HFFc6 (cell line): ENCODE measurements at places on chromosomes 6 and 20.

- DNase-seq, result no peak
Observed at GRCh38 chr20:20366876-20367574, 879 bp upstream of the INSM1 start.

DNA sequence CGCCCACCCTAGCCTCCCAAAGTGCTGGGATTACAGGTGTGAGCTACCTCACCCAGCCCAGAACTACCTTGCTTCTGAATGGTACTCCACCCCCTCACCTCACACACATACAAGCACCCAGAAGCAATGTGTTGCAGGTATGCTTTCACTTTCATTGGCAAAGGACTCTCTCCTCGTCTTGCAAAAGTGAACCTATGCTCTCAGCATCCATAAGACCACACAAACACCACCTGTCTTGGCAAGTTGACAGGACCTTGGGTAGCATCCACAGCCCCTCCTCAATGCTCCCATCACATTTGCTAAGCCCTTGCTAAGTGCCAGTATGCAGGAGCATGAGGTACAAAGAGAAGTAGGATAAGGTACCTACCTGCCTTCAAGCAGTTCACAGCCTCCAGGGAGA is 3.7 kb downstream of the KIF13A start:
- DNase-seq, result no peak

DNA sequence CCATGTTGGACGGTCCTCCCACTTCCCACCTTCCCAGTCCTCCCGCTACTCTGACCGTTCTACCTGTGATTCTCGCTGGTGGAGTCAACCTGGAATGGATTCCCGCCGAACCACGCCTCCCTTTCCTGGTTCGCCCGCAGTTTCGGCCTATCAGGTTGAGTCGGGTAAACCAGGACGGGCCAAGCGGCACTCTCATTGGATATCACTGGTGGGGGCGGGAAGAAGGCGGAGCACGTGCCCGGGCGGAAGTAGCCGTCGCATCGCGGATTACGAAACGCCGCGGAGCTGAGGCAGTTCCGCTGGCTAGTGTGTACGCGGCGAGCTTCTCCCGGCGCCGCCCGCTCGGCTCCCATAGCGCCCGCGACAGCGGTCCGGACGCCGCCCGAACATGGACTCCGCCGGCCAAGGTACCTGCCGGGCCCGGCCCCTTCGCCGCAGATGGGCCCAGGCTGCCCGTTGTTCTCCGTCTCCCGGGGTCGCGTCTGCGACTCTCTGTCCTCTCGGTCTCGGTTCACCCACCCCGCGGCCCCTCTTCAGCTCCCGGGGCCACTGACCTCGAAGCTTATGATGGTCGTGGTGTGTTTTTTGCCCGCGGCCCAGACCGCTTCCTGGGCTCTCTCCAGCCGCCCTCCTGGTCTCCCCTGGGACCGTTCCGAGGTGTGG is at the start of gene TPD52L2:
Gene TPD52L2, plus strand, starts transcription at position 293 of the 663 bp plus-strand sequence. Its CDS starts 96 bp downstream, at position 389.
- DNase-seq, result peak; percentile 98

DNA sequence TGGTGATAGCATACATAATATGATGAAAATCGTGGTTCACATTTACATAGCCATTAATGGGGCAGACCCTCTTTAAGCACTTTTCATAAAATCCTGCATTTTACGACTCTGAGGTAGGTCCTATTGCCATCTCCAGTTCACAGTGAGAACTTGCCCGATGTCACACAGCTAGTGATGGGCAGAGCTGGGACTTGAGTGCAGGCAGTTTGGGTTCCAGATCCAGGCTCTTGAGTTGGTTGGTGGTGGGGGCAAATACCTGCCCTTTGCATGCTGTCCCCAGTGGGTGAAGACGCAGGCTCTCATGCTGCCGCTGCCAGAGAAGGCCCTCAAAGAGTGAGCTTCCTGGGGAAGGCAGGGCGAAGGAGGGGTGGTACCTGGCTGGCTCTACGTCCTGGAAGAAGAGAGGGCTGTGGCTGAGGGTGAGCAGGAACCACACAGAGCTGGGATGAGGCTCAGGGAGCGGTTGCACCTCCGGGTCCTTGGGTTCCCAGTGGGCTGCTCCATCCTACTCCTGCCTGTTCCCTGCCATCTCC is 6.1 kb upstream of the BAK1 start:
- no peak for DNase-seq

DNA sequence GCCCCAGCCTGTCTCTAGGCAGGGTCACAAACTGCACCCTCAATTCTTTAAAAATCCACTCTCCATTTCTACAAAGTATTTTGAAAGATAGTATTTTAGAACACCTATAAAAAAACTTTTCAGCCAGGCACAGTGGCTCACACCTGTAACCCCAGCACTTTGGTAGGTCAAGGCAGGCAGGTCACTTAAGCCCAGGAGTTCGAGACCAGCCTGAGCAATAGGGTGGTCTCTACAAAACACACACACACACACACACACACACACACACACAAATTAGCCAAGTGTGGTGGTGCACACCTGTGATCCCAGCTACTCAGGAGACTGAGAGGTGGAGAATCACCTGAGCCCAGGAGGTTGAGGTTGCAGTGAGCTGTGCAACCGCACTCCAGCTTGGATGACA is 30.2 kb downstream of the SLC23A2 start:
- DNase-seq, result no peak

GRCh38 chr20:57586370-57586793 is 25.5 kb downstream of the PCK1 start:
- DNase-seq, result no peak

DNA sequence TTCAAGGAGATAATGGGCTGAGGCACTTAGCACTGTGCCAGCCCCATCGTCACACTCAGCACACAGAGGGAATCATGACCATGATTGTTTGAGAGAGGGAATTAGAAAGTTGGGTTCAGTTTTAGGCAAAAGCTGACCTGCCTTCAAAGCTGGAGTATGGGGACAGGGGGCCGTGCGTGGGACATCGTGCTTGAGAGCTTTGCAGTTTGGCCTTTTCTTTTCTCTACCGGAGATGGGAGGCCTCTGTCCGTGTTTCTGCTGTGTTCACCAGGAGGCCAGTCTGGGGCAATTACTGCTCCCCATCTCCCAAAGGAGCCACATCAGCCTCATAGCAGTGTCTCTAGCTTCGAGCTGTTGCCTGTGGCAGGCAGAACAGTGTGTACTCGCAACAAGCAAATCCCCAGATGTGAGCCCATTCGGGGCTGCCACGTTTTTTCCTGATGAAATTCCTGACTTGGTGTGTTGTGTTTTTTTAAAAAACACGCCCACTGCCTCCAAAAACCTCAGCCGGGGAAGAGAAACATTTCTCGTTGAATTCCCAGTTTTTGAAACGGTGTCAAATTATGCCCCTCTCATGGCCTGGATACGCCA is 20.2 kb downstream of the EYA2 start:
- no peak for DNase-seq

- no peak for DNase-seq
Observed at GRCh38 chr6:30127238-30128093, 8.5 kb upstream of the TRIM40 start.

DNA sequence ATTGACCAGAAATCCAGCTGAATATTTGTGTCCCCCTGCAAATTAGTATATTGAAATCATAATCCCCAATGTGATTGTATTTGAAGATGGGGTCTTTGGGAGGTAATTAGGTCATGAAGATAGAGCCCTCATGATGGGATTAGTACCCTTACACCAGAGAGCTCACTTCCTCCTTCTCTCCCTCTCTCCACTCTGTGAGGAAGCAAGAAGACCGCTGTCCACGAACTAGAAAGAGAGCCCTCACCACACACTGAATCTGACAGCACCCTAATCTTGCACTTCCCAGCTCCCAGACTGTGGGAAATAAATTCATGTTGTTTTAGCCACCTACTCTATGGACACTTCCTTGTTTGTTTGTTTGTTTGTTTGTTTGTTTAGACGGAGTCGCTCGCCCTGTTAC is 11.9 kb upstream of the PLAGL1 start:
- no peak for DNase-seq

GRCh38 chr6:50698546-50698945 is 14.8 kb upstream of the TFAP2D start:
- no peak for DNase-seq

DNA sequence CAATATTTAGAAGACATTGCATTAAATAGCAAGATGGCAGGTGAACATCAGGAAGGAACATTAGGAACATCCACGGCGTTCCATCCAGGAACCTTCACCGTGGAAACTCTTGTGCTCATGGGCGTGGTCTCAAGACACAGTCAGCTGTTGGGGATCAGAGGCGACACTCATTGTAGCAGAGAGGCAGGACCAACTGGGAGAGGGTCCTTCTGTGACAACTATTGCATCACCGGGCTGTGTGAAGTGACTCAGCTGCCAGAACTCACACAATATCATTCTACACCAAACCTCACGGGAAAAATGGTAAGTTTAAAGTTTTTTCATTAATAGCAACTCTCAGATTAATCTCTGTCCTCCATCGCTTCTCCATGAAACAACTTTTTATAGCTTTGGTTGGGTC is 334.8 kb upstream of the SULF2 start:
- DNase-seq, result no peak

DNA sequence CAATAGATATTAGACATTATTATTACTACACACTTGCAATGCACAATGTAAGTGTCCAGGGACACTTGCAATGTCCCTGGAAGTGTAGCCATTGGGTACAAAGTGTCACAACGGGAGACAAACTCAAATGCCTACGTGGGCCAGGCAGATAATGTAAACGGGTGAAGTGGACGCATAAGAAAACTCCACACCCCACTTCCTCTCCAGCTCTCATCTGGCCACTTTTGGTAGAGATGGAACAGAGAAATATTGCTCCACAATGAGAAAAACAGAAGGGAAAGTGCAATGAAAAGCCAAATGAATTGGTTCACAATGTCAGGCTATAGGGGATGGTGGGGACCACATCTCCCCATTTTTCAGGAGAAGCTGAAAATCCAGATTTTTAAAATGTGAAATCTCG is 9.4 kb downstream of the SULF2 start:
- no peak for DNase-seq

DNA sequence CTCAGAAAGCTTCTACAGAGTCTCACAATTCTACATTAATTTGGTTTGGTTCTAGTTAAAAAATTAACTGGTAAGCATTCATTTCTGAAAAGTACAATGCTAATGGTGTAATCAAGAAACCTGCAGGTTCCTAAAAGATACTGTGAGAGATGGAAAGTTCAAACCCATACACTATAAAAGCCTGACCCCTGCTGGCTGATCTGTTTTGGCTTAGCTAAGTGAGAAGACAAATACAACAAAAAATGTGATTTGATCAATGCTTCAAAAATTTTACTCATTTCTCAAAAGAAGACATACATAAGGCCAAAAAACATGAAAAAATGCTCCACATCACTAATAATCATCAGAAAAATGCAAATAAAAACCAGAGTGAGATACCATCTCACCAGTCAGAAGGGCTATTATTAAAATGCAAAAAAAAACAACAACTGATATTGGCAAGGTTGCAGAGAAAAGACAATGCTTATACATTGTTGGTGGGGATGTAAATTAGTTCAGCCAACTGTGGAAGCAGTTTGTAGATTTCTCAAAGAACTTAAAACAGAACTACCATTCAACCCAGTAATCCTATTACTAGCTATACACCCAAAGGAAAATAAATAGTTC is 102.8 kb downstream of the MOXD1 start:
- peak; percentile 31 for DNase-seq

- DNase-seq, result no peak
Observed at GRCh38 chr20:21180248-21180647, 54.4 kb downstream of the KIZ start.

GRCh38 chr20:50575865-50576720 is 65.9 kb downstream of the PTPN1 start:
- DNase-seq, result peak; percentile 50

DNA sequence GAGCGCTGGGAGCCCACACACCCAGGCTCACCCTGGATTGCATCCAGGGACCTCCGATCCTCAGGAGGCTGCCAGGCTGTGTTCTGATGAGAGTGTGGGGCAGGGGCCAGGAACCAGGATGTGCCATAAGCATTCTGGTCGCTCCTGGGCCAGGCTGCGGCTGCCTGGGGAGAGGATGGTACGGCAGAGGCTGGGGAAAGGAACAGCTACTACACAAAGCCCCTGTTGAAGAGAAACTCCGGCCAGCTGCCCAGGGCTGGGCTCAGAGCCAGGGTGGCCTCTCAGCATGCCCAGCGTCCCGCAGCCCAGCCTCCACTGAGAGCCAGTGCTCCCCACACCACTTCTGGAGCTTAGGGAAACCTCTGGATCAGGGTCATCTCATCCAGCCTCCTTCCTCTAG is 21.7 kb upstream of the OCSTAMP start:
- DNase-seq, result no peak

DNA sequence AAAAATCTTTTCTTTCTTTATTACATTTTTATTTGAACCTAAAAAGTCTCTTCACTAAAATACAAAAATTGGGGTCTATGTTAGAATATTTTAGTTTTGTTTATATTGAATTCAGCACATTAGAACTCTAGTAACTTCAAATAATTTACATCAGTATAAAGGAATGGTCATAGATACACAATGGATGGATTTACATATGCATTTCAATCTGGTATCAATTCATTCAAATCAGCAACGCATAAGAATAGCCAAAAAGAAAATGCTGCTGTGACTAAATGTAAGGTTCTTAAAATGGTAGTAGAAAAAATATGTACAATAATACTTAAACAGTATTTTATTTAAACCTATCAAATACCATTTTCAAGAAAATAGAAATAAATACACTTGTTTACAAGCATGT is 47.6 kb upstream of the MANEA start:
- no peak for DNase-seq

DNA sequence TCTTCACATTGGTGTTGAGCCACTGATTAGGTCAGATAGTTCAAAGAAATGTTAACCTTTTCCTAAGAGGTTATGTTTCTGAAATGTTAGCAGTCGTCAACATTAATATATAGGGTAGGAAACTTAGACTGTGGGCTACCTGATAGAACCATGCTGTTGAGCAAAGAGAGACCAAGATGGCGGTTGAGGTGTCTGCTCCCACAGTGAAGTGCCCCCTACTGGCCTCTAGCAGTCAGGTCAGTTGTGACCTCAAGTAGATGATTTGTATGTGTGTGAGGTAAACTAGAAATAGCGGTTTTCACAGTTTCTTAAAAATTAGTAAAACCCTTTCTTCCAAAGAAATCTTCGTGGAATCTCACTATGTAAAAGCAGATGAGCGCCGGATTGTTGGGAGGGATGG is 40.3 kb downstream of the MTHFD1L start:
- DNase-seq, result no peak

DNA sequence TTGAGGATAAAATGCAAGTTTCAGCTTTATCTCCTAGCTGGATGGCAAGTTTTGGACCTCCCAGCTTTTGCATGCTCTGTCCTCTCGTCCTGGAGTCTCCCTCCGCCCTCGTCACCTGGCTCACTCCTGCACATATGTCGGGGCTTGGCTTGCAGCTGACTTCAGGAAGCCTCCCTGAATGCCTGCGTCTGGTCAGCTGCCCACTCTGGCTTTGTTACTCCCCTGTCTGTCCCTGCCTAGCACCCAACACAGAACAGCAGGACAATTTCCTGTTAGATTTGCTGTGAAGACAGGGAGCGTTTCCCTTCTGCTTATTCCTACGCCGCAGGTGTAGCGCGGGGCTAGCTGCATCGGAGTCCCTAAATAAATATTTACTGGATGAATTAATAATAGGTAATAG is 5.4 kb downstream of the JPH2 start:
- no peak for DNase-seq
